Breast epithelium (tissue), 4 donors: ENCODE measurements at places on chromosomes 3 and 15. TPM values are rescaled to one million over a fixed set of nuclear protein-coding genes. Genes with fewer than 3 reads are reported as not detected.

DNA sequence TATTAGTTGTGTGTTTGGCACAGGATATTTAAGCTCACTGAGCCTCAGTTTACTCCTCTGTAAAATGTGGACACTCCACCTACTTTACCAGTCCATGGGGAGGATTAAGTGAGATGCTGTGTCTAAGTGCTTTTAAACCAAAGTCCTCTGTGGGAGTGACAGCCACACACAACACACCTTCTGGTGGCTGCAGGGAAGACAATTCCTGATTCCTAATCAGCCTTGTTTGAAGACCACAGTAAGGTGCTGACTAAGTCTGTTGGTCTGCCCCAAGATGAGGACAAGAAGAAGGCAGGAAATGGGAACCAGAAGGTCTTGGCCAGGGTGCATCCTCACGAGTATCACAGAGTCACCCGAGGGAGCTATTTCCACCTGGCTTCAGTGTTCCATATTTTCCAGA is 52.3 kb downstream of the EPHB1 start:
- no peaks in the 10 kb centered on the region for H3K27me3 ChIP-seq
- no peaks in the 10 kb centered on the region for H3K36me3 ChIP-seq
- no peak overlapping the region for H3K4me3 ChIP-seq
- H3K27ac ChIP-seq, result peak overlapping the region; percentile 36
- H3K4me1 ChIP-seq, result no peaks in the 10 kb centered on the region
- no peak for DNase-seq

- peak overlapping the region; percentile 41 for H3K4me3 ChIP-seq
- H3K27ac ChIP-seq, result no peak overlapping the region
- H3K27me3 ChIP-seq, result peaks cover 12% of the 10 kb centered on the region
- H3K4me1 ChIP-seq, result no peaks in the 10 kb centered on the region
Measured at GRCh38 chr15:32030795-32031194, 480 bp downstream of the CHRNA7 start.

- no peaks in the 10 kb centered on the region for H3K36me3 ChIP-seq
- H3K27me3 ChIP-seq, result no peaks in the 10 kb centered on the region
- peak; percentile 32 for DNase-seq
- H3K27ac ChIP-seq, result peak overlapping the region; percentile 75
Measured at GRCh38 chr3:4583416-4583815, 90.3 kb downstream of the ITPR1 start.

GRCh38 chr3:2686816-2687502 is 423.2 kb downstream of the IL5RA start:
- no peaks in the 10 kb centered on the region for H3K4me1 ChIP-seq
- H3K27ac ChIP-seq, result no peak overlapping the region
- H3K36me3 ChIP-seq, result no peaks in the 10 kb centered on the region
- DNase-seq, result no peak

DNA sequence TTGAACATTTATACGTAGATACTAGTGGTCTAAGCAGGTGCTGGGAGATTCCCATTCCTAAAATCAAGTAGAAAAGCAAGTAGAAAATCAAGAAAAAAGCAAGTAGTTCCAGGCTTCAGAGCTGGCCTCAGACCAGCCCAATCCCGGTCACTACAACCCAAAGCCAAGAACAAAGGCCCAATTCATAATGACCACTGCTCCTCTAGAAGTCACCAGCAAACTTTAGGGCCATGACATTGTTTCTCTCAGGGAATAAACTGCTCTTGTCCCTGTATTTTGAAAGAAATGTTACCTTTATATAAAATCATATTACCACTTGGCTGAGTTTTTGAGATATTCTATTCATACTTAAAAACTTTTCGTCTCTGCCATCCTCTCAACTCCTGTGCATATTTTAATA is 106.3 kb upstream of the IL12A start:
- peak overlapping the region; percentile 72 for H3K27ac ChIP-seq
- no peaks in the 10 kb centered on the region for H3K27me3 ChIP-seq
- no peak overlapping the region for H3K4me3 ChIP-seq
- H3K36me3 ChIP-seq, result no peaks in the 10 kb centered on the region
- no peak for DNase-seq
- H3K4me1 ChIP-seq, result no peaks in the 10 kb centered on the region

DNA sequence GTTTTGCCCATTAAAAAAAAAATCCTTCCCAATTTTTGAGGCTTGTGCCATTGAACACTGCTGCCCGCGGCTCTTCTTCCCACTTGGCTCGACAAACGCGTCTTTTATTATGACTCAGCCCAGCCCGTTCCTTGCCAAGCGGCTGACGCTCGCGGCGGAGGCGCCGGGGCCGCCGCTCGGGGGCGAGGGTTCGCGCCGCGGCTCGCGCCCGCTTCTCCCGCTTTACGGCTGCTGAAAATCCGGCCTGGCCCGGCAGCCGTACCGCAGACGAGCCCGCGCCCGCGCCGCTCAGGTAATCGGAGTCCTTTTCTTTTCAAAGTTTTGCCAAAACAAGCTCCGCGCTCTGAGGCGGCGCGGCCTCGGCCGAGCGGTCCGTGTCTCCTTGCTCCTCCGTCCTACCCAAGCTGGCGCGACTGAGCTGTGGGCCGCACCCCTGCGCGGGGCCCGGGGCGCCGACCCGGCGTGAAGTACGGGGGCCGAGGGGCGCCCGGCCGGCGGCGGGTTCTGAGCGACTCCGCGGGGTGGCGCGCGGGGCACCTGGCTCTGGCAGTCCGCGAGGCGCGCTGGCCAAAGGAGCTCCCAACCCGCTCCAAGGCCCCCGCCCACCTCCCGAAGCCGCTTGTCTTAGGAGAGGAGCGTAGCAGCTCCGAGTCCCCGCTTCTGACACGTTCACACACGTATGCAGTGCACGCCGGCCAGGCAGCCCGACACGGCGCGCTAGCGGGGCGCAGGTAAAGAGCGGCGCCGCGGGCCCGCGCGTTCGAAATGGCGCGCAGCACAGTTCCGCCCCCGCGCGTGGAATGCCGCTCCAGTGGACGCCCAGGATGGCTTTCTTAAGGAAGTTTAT is 418.2 kb upstream of the NAALADL2 start:
- H3K4me3 ChIP-seq, result peak overlapping the region; percentile 82
- no peaks in the 10 kb centered on the region for H3K27me3 ChIP-seq
- DNase-seq, result peak; percentile 83
- no peaks in the 10 kb centered on the region for H3K4me1 ChIP-seq
- H3K27ac ChIP-seq, result peak overlapping the region; percentile 99

DNA sequence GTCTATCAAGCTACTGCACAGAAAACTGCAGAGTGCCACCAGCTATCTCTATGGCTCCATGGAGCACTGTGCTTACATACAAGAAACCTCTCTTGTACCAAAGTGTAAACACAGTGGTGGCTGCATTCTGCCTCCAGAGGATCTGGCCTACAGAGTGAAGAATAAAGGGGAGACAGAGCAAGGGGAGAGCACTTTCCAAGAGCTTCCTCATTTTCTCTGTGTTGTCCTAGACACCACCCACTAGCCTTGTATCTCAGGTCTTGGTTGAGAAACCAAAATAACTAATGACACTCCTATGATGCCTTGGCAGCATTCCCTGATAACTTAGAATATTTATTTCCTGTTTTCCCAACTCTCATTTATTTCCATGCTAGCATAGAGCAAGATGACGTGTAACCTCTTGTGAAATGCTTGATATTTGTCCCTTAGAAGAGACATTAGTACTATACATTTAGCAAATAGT is 56.9 kb upstream of the PHLDB2 start:
- H3K36me3 ChIP-seq, result no peaks in the 10 kb centered on the region
- H3K27ac ChIP-seq, result peak overlapping the region; percentile 73
- no peaks in the 10 kb centered on the region for H3K27me3 ChIP-seq
- DNase-seq, result no peak

DNA sequence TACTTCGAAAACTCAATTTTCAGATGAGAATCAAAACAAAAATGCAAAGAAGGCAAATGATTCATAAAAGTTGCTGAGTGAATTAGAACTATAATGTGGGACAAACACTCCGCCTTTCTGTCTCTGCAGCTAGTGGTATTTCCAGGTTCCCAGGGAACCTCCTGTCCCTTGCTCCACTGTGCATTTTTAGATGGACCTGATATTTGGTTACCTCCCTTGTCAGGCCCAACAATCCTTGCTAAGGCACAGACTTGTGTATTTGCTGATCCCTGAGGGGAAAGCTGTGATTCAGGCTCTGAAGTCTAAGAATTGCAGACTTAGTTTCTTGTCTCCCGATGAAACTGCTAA is 162.7 kb downstream of the LPP start:
- DNase-seq, result no peak
- H3K4me1 ChIP-seq, result no peaks in the 10 kb centered on the region
- no peaks in the 10 kb centered on the region for H3K36me3 ChIP-seq
- no peaks in the 10 kb centered on the region for H3K27me3 ChIP-seq
- no peak overlapping the region for H3K4me3 ChIP-seq

GRCh38 chr3:124878561-124879336 is 8.4 kb downstream of the ITGB5 start:
- H3K36me3 ChIP-seq, result no peaks in the 10 kb centered on the region
- peak overlapping the region; percentile 78 for H3K27ac ChIP-seq
- DNase-seq, result peak; percentile 65
- H3K27me3 ChIP-seq, result no peaks in the 10 kb centered on the region

DNA sequence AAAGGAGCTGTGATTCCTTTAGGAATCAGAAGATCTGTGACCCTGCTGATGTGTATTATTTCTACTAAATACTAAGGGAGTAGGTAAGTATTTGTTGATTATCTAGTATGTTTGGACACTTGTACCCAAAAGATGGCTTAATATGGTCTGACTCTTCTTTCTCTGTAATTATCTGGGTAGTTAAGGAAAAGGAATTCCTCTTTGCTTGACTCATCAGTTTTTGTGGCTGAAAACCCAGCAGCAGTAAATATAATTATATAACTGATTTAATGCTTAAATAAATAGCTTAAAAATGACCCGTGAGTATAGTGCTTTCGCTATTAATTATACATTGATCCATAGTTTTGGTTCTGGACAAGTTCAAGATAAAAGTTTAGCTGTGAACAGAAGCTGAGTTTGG is 155.8 kb downstream of the LRTM1 start:
- DNase-seq, result no peak
- no peaks in the 10 kb centered on the region for H3K36me3 ChIP-seq
- no peak overlapping the region for H3K27ac ChIP-seq
- no peaks in the 10 kb centered on the region for H3K4me1 ChIP-seq
- H3K27me3 ChIP-seq, result no peaks in the 10 kb centered on the region
- H3K4me3 ChIP-seq, result no peak overlapping the region

GRCh38 chr15:100672959-100673358 is 70.6 kb downstream of the ASB7 start:
- DNase-seq, result no peak
- no peak overlapping the region for H3K27ac ChIP-seq
- H3K36me3 ChIP-seq, result no peaks in the 10 kb centered on the region
- no peak overlapping the region for H3K4me3 ChIP-seq
- H3K4me1 ChIP-seq, result no peaks in the 10 kb centered on the region
- H3K27me3 ChIP-seq, result no peaks in the 10 kb centered on the region

DNA sequence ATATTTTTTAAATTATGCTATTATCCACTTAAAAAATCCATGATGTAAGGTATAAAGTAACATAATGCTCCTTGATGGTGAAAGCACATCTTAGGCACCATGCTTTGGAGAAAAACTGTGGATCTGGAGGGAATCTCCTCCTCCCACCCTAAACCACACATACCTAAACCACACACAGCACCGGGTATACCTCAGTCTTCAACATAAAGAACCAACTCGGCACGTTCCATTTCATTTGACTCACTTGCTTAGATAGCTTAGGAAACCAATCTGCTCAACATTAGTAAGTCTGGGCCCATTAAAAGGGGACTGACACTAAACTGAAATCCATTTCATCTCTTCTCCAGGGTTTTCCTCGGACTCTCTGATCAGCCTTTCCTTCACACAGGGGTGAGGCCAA is 945.7 kb upstream of the CFAP20DC start:
- H3K36me3 ChIP-seq, result no peaks in the 10 kb centered on the region
- no peak overlapping the region for H3K27ac ChIP-seq
- H3K4me1 ChIP-seq, result no peaks in the 10 kb centered on the region
- no peak overlapping the region for H3K4me3 ChIP-seq
- no peak for DNase-seq

DNA sequence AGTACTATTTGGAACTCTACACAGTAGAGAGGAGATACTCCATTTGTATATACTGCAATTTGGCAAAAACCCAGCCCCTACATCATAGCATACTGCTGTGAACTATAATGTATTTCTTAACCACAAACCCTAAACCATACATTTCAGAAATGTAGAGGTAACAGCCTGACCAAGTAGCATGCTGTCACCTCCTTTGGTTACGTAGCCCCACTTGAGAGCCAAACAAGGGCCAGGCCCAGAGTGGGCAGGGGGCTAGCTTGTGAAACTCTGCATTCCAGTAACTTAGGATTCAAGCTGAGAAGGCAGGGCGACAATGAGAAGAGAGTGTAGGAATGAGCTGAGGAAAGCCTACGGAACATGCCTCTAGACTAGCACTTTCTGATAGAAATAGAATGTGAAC is 135.8 kb downstream of the GREM1 start:
- H3K27ac ChIP-seq, result no peak overlapping the region
- no peak overlapping the region for H3K4me3 ChIP-seq
- DNase-seq, result no peak

DNA sequence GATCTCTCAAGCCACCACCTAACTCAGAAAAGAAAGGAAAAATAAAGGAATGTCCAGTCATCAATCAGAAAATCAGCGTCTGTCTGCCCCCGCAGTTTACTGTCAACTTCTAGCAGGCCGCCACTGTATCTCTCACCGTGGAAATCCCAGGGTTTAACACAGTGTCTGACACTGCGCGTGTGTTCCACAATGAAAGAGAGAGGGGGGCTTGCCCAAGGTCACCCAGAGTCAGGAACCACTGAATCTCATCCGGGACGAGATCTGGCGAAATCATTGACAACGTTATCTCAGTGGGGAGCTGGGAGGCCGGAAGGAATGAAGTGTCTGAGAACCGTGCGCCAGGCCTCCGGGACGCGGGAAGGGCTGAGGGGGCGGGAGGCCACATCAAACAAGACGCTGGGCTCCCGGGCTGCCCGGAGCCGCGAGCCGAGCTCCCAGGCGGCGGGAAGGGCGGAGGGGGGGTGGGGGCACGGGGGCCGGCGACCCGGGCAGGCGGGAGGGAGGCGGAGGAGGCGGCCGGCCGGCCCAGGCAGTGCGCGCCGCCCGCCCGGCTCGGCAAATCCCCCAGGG is 2.2 kb upstream of the HES1 start:
- peak; percentile 55 for DNase-seq
- no peaks in the 10 kb centered on the region for H3K27me3 ChIP-seq
- H3K27ac ChIP-seq, result peak overlapping the region; percentile 99
- peaks cover 15% of the 10 kb centered on the region for H3K4me1 ChIP-seq
- peak overlapping the region; percentile 89 for H3K4me3 ChIP-seq

Gene CP
- total RNA-seq, result 25.9 TPM

Gene MORC1
- under 0.01 TPM for total RNA-seq

Gene SLC22A14
- not detected for total RNA-seq

Gene SCAMP5
- total RNA-seq, result 4.5 TPM

Gene NECTIN3
- total RNA-seq, result 33.0 TPM

Gene ISY1
- total RNA-seq, result 27.9 TPM

Gene LCTL
- not detected for total RNA-seq

Gene COL6A5
- not detected for total RNA-seq

Gene FILIP1L
- total RNA-seq, result 19.8 TPM
